ENCODE measurements at places on chromosomes 2 and 18.

- DNase-seq, result no peak
Measured at GRCh38 chr18:5709476-5710095, 165.8 kb upstream of the EPB41L3 start.

DNA sequence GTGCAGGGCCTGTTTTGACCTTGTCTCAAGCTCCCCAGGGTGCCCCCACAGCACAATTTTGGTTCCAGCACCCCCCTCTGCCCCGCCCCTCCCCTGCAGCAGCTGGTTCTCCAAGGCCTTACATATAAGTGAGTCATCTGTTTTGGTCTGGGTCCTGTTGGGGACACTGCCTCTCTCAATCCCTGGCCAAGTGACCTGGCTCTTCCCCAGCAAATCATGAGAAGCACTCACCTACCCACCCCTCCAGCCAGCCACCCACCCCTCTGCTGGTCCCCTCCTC, 90.5 kb downstream of the INHBB start:
- no peak for DNase-seq

GRCh38 chr2:121377646-121378045, 92.6 kb upstream of the TFCP2L1 start:
- DNase-seq, result no peak

- peak; percentile 66 for DNase-seq
Measured at GRCh38 chr2:238060542-238061314, at the start of gene SCLY. Gene SCLY (plus strand): TSS chr2:238061001. CDS start chr2:238061055, 54 bp downstream.

DNA sequence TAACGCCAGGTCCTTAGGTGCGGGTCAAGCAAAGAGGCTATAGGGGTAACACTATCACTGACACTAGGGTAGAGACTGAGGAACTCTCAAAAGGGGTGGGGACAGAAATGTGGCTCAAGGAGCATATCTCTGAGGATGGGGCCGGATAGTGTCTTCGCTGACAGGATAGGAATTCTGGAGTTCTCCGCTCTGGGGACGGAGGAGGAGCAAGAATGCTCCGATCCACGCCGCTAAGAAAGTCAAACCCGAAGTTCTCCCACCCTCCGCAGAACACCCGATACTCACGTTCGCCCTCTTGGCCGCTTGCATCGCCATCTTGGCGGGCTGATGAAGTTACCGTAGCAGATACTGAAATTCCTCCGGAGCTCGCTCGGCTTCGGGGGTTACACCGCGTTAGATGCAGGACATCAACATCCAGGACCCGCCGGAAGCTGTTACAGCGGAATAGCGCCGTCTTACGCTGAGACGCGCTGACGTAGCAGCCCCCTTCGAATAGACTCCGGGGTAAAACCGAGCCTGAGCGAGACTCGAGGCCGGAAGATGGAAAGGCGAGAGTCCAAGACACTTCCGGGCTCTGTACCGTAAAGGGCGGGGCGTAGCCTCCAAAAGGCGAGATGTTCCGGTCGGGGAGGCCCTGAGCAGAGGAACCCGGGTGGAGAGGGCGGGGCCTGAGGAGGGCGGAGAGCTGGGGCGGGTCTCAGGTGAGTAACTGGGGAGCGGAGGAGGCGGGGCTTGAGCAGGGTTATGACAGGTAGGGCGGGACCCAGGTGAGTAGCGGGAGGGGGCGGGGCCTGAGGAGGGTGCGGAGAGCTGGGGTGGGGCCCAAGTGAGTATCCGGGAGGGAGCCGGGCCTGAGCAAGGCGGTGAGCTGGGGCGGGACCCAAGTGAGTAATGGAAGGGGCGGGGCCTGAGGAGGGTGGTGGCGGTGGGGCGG, at the start of gene SF3B6:
Gene SF3B6, minus strand, starts transcription at position 412 of the 934 bp plus-strand sequence. Its CDS starts 97 bp downstream, at position 315.
- peak; percentile 88 for DNase-seq

DNA sequence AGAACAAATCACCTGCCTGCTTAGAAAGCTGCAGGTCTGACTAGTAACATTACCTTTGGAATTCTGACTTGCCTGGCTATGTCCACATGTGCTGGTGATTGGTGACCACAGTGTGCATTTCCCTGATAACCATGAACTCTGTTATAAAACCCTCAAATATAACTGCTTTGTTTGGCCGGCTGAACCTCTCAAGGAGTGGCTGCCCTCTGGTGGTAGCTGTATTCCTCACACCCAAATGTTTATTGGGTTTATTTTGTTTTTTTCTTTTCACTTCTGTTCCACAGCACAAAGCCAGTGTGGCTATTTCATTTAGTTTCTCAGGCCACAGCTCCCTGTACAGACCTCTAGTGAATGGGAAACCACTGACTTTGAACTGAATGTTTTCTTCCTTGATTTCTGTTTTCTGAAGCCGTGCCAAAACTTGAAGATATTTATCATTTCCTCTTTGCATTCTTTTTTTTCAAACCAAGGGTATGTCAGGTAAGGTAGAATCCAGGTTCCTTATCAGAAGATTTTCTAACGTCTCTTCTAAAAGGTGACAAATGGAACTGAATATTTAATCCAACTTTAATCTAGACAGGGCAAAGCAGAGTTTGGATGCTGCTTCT, 549.0 kb upstream of the VRK2 start:
- DNase-seq, result peak; percentile 4

DNA sequence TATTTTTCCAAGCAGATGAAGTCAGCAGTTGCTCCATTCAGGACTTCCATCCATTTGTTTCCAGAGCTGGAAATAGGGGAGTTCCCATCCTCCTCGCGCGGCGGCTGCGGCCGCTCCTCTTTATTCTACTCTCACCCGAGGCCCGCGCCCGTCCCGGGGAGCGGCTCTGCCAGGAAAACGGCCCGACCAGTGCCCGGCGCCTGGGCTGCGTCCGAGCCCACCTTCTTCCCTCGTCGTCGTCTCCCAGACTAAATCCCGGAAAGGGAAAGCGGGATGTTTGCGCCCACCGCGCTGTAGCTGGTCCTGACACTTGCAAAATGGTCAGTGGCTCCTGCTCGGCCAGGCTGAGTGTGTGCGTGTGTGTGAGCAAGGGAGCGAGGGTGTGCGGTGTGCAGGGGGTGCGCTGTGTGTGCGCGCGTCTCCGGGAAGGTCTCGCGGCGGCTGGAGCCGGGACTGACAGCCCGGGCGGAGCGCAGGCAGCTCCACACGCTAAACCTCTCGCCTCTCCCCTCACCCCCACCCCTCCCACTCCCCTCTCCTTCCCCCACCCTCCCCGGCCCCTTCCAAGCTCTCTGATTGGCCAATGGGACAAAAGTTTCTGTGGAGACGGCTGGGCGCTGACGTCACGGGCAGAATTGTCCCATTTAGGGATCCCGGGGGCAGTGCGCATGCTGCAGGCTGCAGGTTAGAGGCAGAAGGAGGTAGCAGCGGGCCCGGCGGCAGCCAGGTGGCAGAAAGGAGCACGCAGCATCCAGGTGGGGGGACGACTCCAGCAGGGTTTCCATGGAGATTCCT, at the start of gene NOL4:
Gene NOL4, minus strand, starts transcription at position 491 of the 795 bp plus-strand sequence. CDS start 1,660 bp downstream, outside the sequence.
- no peak for DNase-seq

- DNase-seq, result peak; percentile 24
Measured at GRCh38 chr2:44233450-44234128, 41.7 kb upstream of the SLC3A1 start.

DNA sequence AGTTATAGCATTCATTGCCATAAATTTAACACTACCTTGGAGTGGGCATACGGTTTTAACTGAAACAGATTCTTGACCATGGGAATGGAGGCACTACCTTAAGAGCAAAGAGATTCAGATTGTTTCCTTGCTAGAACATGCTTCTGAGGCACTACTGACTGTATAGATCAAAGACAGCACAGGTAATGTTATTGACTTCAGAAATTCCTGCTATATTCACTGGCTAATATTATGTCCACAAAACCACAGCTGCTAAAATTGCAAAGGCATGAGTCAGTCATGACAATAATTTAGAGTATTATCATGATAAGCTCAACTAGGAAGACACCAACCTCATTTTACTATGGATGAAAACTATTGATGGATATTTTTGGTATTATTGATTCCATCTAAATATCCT, 39.4 kb downstream of the SLC8A1 start:
- DNase-seq, result no peak

DNA sequence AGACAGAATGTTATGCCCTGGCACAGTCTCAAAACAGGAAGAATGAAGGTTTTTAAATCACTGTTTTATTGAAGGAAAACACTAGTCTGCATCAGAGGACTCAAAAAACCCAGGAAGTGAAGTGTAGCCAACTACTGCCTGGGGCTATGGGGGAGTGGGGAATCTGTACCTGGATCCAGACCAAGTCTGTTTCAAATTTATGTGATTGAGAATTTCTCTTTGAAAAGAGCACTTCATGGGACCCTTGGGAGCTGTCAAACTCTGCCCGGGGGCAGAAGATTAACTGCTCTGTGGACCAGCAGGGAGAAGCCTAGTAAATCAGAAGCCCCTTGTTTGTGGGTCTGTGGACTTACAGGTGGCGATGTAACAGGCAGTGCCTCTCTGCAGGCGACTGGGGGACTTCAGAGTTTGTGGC, 45.3 kb upstream of the TANC1 start:
- DNase-seq, result no peak

GRCh38 chr2:217650716-217651360, 352.0 kb downstream of the TNS1 start:
- DNase-seq, result no peak

DNA sequence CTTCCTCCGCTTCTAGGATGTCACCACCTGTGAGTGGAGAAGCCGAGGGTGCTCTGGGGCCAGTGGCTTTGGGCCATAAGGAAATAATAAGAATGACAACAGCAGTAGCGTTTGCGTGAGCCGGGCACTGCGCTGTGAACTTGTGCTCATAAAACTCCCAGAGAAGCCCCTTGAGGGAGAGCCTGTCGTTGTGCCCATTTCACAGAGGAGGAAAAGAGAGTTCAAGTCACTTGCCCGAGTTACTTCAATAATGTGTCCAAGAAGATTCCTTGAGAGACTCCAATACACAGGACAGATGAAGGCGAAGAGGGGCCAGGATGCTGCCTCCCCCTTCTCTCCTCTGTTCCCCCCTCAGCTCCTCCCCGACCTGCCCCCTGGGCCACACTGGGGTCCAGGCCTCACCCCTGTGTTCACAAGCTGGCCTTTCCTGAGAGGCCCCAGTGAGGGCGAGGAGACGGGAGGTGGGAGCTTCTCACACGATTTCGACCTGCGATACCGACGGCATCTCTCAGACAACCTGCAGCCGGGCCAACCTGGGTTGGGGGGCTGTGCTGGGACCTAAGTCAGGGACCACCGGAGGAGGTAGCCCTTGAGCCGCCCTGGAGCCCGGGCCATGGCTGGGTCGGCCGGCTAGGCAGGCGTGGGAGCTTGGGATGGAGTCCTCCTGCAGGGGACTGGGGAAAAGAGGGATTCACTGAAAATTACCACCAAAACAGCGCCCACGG, 53.5 kb upstream of the UBE2F start:
- DNase-seq, result no peak

DNA sequence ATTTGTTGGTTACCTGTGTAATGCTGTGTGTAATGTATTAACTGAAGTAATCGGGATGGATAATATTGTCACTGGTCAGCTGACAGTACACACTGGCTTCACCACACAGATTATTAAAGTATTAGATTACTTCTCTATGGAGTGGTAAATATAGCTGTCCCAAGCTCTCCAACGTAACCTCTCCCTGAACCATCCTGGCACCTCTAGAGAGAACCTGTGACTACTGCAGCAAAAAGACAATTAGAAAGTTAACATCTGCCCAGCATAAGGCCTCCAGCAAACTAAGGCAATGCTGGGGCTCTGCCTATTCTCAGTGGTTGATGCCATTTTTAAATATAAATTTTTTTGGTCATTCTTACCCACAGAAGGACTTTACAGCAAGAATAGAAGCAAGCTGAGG, 351.3 kb downstream of the GPD2 start:
- no peak for DNase-seq

GRCh38 chr18:72588360-72588759, 44.2 kb upstream of the CBLN2 start:
- DNase-seq, result no peak

DNA sequence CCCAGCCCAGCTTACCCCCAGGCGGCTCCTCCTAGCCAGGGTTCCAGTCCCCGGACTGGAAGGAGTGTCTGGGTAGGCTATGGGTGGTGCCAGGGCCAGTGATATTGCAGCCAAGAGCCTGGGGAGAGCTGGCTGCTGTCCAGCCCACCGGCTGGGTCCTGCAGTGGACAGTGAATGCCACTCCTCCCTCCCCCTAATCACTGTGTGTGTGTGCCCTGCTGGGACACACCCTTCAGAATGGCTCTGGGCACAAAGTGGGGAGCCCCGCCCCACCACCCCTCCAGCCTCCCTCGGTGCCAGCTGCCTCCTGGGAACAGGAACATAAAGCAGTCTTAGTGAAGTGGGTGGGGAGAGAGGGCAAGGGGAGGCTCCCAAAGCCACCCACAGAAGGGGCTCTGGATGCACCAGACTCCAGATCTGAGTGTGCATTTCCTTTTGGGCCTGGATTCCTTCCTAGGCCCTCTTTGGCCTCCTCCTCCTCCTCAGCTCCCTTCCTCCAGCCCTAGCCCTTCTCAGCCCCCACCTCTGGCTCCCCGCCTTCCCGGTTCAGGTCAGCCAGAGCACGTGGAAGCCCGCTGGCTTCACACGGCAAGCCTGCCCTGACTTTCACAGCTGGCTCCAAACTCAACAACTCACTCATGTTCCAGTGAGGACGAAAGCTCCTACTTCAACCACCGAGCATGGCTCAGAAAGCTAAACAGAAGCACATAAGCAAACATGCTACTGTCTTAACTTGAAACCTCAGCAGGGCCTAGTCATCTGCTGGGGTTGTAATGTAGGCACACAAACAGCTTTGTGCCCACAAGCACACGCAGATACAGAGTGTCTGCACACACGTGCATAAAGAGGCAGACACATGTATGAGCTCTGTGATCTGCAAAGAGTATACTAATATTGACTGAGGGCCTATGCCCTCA, 209.2 kb upstream of the SMAD2 start:
- no peak for DNase-seq

DNA sequence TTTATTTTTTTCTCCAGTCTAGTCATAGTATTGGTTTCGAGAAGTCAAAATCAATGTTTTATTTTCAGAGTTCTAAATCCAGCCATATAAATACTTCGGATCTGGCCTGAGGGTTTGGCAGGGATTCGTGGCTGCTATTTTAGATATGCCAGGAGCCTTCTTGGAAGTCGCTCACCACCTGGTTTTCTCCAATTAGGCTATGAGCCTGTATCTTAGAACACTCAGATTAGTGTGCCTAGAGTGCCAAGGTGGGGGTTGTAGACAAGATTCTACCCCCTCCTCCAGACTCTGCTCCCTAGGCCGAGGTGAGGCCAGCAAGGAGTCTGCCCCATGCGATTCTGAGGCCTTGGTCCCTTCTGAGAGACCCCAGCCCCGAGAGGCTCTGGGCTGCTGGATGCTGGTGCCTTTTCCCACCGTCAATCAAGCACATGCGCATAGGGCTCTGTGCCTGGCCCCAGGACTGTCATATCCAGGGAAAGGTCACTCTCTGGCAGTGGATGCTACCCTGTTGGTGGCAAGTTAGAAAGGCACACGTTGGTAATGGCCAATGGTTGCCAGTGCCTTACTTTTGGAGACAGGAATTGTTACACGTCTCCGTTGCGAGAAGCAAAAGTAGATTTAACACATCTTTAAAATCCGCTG, 197.1 kb downstream of the AGAP1 start:
- DNase-seq, result no peak

Measured in AG04449 (cell line).